ENCODE measurements at places on chromosomes 1 and 21.

- peak; percentile 46 for DNase-seq
Measured at GRCh38 chr1:228487336-228488124, at the start of gene RNF187. Gene RNF187, plus strand, starts transcription at chr1:228487382.

DNA sequence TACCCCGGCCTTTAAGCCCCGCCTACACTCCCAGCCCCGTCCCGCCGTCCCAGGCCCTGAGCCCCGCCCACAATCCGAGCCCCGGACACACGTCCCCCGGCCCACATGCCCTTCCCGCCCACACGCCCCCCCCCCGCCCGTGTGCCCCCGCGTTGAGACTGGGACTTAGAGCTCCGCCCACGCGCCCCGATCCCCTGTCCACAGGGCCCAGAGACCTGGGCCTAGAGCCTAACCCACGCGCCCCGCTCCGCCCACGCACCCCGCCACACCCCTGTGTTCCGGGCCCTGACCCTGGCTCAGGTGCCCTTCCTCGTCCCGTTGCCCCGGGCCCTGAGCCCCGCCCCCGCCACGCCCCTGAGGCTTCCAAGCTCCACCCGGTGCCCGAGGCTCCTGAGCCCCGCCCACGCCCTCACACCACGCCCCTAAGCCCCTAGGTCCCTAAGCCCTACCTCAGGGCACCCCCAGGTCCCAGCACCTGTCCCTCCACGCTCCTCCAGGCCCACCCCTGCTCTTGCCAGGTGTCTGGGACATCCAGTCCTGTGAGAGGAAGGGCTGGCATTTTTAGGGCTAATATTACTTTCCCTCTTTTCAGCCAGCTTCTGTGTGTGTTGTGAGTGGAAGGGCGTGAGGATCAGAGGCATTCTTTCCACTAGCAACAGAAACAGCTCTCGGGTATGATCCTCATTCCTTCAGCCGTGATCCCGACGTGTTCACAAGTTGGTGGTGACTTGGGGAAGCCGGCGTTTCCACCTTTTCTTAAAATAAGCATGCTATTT lies 552 bp upstream of the GPR157 start:
- peak; percentile 89 for DNase-seq

- no peak for DNase-seq
Measured at GRCh38 chr1:19824541-19824940, 9.5 kb upstream of the RNF186 start.

DNA sequence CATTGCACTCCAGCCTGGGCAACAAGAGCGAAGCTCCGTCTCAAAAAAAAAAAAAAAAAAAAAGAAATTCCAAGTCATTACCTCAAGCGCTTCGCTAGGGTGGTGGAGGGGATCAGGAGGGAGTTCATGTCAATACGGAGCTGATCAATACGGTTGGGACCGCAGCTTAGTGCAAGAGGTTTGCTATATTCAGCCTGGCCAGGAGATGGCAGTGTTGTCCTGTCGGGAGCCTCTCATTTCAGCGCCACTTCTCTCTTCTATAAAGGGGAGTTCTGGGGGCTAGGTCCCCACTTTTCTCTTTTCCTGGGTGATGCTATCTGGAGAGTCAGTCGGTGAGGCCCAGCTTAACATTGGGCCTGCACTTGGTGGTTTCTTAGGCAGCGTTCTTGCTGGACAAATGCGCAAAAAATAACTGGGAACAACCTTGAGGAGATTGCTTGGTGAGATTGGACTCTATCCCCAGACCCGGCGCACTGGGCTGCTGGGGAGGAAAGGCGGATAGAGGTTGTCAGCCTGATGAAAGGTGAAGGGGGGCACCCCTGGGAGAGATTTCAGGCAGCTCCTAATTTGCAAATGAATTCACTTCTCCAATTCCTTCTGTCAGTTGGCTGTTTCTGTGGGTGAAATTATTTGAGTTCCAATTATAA lies 40.4 kb downstream of the KIAA0040 start:
- peak; percentile 68 for DNase-seq

- DNase-seq: no peak
Measured at GRCh38 chr1:113442131-113442530, 51.8 kb downstream of the MAGI3 start.

DNA sequence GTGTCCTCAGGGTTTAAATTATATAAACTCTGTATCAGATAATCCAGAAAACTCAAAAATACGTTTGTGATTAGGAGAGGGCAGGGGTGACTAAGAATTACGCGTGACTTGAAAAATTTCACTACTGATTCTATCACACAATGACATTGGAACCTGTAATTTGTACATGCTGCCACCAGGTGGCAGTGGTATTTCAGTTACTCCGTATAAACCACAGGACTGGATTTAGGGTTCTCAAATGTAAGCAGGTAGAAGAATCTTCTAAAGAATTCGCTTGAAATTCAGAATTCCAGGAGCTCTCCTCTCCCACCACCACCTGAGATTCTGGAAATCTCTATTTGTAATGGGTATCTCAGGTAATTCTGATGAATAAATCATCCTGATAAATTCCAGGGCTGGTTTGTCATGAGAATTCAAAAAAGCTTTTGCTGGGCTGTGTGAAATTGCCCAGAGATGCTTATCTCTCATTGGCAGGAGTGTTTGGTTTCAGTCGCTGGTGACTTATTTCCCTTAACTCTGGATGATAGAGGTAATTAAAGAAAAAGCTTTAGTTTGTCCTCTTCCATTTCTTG lies 1.7 kb upstream of the KRTAP7-1 start:
- peak; percentile 47 for DNase-seq
